Kidney tubule cell (primary cell): ENCODE measurements at places on chromosomes 5 and 9.
A peak's percentile ranks its signal among the peaks of the same experiment; 100 is the strongest.

- DNase-seq = no peak
These were observed 43.6 kb upstream of the DHFR start for GRCh38 chr5:80698369-80698768.

DNA sequence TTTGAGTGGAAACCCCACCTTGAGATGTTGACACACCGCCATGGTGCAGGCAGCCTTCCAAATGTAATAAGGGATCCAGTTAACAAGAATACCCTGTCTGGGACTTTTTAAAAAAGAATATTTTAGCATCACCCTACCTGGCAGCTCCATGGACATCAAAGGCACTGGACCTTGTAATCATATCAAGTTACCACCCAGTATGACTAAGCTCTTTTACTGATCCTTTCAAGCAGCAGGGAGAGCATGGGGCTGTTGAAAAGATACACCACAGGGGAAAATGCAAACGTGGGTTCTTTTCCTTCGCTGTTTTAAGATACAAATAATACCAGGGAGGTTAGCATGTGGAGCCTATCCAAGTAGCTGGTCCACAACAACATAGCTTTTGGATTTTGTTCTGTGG lies 211.2 kb downstream of the SAXO1 start:
- DNase-seq = peak; percentile 50

GRCh38 chr9:2991292-2991691 lies 147.4 kb upstream of the PUM3 start:
- no peak for DNase-seq

GRCh38 chr5:179422213-179422855 lies 77.1 kb upstream of the ADAMTS2 start:
- DNase-seq = no peak

- DNase-seq = no peak
These were observed 56.8 kb downstream of the PRELID2 start for GRCh38 chr5:145778144-145778900.

- peak; percentile 35 for DNase-seq
These were observed 25.9 kb upstream of the MEGF9 start for GRCh38 chr9:120740132-120740531.

- peak; percentile 94 for DNase-seq
These were observed 50.7 kb downstream of the ARRDC3 start for GRCh38 chr5:91332267-91333045.

- DNase-seq = no peak
These were observed 106.9 kb downstream of the SPOCK1 start for GRCh38 chr5:137392261-137392660.

DNA sequence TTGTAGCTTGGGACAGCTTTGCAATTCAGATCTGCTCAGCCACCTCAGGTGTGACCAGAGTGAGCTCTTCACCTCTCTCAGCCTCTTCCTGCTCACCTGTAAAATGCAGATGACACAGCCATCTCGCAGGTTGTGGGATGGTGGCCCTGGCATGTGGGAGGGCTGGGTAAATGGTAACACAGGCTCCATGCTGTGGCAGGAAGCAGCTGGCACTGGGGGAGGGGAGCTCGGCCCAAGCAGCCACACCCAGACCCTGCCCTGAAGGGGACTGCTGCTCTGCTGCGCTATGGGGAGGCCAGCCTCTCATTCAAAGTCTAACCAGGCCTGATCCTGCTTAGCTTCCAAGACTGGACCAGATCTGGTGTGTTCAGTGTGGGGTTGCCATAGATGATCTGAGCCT lies 24.1 kb downstream of the PHF2 start:
- DNase-seq = peak; percentile 43
